ENCODE measurements at places on chromosomes 13 and 19. TPM values are rescaled to one million over a fixed set of nuclear protein-coding genes. Genes with fewer than 3 reads are reported as not detected.

DNA sequence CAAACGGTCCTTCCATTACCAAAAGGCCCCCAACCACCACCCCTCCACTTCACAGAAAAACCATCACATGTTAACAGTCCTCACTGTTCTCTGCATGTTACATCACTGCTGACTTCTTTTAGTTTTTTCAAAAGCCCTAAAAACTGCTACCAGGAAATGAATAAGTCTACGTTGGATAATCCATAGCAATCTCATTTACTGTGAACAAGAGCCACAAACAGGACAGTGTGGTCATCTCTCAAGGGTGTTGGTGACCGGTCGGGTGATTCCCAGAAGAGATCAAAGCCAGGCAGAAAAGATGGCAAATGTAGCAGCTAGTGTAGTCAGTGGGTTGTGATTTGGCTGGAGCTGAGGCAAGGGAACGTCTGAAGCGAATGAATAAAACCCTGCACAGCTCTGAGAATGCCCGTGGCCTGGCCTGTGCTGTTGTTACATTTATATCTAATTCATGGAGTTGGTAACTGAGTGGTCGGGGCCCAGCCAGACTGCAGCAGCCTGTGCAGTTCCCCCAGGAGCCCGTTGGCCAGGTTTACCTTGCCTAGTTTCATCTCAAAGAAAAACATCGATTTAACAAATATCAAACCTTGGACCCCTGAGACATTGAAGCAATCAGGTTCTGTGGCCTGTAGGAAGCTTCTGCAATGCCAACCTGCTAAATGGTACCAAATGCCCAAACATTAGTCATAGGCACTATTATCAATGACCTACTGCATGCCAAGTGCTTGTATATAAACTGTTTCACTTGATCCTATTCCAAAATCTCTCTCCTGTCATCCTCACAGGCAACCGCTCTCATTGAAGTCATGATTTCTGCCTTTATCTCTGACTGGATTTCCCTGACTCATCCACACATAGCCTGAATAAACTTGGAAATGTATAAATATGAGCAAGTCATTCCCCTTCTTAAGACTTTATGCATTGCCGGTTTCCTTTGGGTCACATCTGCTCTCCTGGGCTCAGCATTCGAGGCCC lies 153.8 kb upstream of the SERP2 start:
- no peaks in the 10 kb centered on the region for H3K36me3 ChIP-seq
- no peak for DNase-seq
- no peaks in the 10 kb centered on the region for H3K4me1 ChIP-seq
- no peaks in the 10 kb centered on the region for H3K27me3 ChIP-seq
- no peak overlapping the region for H3K27ac ChIP-seq

Gene CEACAM16
- not detected for total RNA-seq

GRCh38 chr13:110538632-110539031 lies 22.9 kb downstream of the RAB20 start:
- peaks cover 8% of the 10 kb centered on the region for H3K4me1 ChIP-seq
- DNase-seq: peak; percentile 62
- no peaks in the 10 kb centered on the region for H3K36me3 ChIP-seq
- no peaks in the 10 kb centered on the region for H3K27me3 ChIP-seq

Gene KPNA3
- 55.9 TPM for total RNA-seq

GRCh38 chr13:42969565-42970172 lies 22.4 kb downstream of the EPSTI1 start:
- H3K4me1 ChIP-seq: peaks cover 9% of the 10 kb centered on the region
- peak; percentile 83 for DNase-seq
- H3K27ac ChIP-seq: no peak overlapping the region
- H3K36me3 ChIP-seq: no peaks in the 10 kb centered on the region
- no peak overlapping the region for H3K4me3 ChIP-seq

DNA sequence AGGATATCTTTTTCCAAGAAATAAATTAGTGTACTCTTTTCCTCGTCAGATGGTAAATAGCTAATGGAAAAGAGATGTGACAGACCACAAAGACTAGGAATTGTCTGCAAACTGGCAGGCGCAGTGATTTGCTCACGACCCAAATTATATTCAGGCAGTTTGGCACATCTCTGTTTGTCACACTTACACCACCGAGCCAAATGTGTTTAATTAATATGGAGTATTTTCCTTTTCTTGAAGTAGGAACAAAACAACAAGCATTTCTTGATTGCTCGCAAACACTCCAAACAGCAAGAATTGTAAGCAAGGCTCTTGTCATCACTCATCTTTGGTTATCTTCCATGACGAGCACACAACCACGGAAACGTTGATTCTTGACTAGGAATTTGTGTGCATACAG lies 884.2 kb downstream of the PCDH9 start:
- H3K4me1 ChIP-seq: no peaks in the 10 kb centered on the region
- H3K27ac ChIP-seq: no peak overlapping the region
- H3K27me3 ChIP-seq: no peaks in the 10 kb centered on the region
- DNase-seq: no peak
- H3K4me3 ChIP-seq: no peak overlapping the region
- no peaks in the 10 kb centered on the region for H3K36me3 ChIP-seq

Gene TYROBP
- total RNA-seq: not detected

GRCh38 chr13:106132216-106132615 lies 403.2 kb downstream of the EFNB2 start:
- H3K27me3 ChIP-seq: no peaks in the 10 kb centered on the region
- H3K27ac ChIP-seq: no peak overlapping the region
- no peaks in the 10 kb centered on the region for H3K4me1 ChIP-seq
- DNase-seq: no peak
- H3K4me3 ChIP-seq: no peak overlapping the region

Gene CAMSAP3
- 1.2 TPM for total RNA-seq

DNA sequence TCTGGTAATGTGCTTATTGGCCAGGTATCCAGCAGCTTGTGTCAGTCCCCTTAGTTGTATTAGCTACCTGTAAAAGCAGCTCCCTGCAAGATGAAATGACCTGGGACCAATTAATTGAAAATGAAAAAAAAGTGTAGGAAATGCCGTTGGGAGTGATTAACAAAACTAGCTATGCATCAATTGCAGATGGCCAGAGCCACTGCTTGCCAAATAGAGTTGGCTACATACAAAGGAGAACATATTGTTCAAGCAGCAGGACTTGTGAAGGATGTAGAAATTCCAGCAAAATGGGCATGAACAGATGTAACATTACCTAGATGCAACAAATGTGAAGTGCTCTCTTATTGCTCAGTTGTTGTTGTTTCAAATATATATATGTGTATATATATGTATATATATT lies 300.5 kb downstream of the PCDH17 start:
- no peaks in the 10 kb centered on the region for H3K36me3 ChIP-seq
- H3K4me1 ChIP-seq: no peaks in the 10 kb centered on the region
- no peak overlapping the region for H3K4me3 ChIP-seq
- no peak for DNase-seq
- no peak overlapping the region for H3K27ac ChIP-seq
